ENCODE measurements at places on chromosomes 12 and 14.

- no peak for DNase-seq
Measured at GRCh38 chr12:51527966-51528365, 63.1 kb upstream of the SCN8A start.

DNA sequence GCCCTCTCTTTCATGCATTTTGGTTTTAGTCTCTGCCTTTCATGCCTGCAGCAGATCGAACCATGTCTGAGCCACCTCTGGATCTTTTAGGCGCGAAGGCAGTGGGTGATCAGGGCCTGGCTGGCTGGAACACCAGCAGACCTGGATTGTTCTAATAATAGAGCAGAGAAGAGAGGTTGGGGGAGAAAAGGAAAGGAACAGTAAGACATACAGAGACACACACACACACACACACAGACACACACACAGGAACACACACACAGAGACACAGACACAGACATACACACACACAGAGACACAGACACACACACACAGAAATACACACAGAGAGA lies 38.2 kb downstream of the SERPINA3 start:
- DNase-seq: no peak

GRCh38 chr14:103516426-103517173 lies 6.0 kb downstream of the CKB start:
- no peak for DNase-seq

GRCh38 chr12:124440841-124441381 lies 126.5 kb downstream of the NCOR2 start:
- no peak for DNase-seq

DNA sequence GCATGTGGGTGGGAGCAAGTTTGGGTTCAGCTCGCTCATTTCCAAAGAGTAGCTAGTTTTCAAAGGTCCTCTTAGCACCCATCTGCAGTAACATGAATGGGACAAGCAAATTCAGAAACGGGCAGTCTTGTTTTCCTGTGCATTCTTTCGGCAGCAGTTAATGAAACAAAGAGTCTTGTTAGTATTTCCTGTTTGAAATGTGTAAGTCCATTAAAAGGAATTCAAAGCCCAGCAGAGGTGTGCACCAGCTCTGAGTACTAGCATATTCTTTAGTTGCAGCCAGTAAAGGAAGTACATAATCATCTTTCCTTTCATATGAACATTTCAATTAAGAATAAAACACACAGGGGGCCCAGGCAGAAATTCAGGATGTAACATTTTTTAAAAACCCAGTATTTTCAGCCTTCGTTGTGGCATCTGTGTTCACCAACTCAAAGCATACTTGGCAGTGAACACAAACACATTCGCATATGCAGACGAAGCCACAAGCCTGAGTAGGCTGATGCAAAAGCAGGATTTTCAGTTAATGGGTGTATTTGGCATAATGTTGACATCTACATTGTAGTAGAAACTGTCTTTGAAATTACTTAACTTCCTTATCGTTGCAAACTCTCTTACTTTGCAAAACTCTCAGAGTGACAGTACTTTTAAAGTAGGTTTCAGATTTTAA lies 570.0 kb upstream of the FLRT2 start:
- DNase-seq: no peak

- DNase-seq: no peak
Measured at GRCh38 chr12:127191129-127191528, 1075.8 kb upstream of the TMEM132C start.

- no peak for DNase-seq
Measured at GRCh38 chr12:53805067-53805466, 53.3 kb upstream of the CISTR start.

GRCh38 chr14:77026930-77027537 lies 1.5 kb downstream of the IRF2BPL start:
- no peak for DNase-seq

DNA sequence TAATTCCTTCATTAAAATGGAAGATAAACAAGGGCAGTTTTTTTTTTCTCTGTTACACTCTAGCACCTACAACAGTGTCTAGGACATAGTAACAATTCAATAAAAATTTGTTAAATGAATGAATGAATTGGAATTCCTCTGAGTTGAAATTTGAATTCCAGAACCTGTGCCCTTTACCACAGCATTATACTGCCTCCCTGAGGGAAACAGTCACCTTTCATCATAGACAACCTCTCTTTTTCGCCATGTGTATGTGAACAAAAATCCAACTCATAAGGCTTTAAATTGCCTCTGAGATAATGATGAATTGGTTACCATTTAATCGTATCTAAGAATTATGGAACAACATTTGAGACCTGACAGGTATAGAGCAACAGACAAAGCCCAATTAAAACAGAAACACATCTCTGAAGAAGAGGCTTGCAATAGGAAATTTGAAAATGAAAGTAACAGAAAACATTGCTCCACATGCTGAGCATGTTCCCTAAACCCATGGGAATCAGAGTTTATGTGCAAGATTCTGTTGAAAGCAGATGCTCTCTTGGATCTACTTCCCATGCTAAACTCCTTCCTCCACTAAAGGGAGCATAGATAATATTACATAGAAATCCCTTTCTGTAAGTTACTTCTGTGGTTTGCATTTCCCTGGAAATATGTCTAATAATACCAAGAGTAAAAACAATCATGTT lies 657.8 kb downstream of the GALC start:
- no peak for DNase-seq

DNA sequence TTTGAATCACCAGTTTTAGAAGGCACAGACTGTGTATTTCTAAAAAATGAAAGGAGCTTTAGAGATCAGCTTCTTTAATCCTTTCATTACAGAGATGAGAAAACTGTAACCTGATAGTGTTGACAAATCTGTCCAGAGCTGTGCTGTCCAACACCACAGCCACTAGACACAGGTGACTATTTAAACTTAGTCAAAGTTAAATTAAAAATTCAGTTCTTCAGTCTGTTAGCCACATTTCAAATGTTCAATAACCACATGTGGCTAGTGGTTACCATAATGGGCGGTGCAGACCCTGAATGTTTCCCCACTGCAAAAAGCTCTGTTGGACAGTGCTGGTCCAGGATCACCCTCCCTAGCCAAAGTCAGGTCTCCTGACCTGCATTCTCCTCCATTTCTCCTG lies 21.6 kb downstream of the DAD1 start:
- no peak for DNase-seq

GRCh38 chr14:71031000-71031399 lies 123.7 kb downstream of the PCNX1 start:
- no peak for DNase-seq

- no peak for DNase-seq
Measured at GRCh38 chr12:38956337-38956736, 50.9 kb upstream of the CPNE8 start.

DNA sequence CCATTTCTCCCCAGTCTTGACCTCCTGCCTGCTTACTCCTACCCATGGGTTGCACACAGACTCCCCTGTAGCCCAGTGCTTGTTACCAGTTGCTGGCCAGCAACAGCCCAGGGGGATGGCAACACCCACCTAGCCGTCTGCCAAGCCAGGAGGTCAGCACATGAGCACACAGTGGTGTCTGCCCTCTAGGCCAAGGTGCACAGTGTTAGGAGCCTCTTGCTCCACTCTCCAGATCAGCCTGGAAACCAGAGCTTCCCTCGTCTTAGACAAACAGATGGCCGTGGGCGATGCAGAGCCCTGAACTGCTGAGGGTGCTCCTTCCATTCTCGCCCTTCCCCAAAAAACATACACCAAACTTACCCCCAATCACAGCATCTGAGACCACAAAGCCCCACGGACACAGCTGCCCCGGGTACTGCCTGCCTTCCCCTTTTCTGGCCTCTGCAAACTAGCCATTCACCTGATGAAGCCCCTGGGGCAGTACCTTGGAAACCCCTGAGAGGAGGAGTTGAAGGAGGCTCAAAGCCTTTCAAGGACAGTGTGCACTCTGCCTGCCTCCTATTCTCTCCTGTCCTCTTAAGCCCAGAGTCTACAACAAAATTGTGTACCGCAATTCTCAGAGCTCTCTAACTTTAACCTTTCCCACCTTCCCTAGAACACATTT lies 1.0 kb upstream of the GPD1 start:
- DNase-seq: no peak

- DNase-seq: no peak
Measured at GRCh38 chr14:77556946-77557345, 58.3 kb upstream of the ISM2 start.

DNA sequence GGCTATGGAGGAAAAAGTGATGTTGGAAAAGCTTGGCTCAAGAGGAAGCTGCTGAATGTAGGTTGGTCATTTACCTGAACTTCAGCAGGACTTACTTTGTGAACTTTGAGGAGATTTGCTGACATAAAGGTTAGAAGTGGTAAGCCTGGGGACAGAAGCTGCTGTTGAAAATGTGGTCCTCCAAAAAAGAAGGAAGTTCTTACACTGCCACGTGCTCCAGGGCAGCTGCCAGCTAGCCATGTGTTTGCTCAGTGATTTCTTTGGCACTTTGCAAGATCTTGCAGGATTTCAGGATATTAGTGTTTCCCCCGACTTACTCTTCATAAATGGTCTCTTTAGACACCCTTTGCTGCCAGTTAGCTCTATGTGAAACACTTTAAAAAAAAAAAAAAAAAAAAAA lies 14.8 kb upstream of the DYRK2 start:
- no peak for DNase-seq

GRCh38 chr12:4987076-4988046 lies 56.3 kb upstream of the KCNA5 start:
- no peak for DNase-seq

DNA sequence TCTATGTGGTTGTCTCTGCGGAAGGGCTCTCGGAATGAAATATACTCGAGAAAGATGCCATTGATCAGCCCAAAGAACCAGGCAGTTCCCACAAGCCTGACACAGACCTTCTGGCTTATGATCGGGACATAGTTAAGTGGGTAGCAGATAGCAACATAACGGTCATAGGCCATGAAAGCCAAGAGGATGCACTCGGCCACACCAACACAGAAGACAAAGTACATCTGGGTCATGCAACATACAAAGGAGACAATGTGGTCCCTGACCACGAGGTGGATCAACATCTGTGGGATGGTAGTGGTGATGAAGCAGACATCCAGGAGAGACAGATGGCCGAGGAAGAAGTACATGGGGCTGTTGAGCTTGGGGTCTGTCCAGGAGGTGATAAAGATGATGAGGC lies 326 bp downstream of the OR10AD1 start:
- no peak for DNase-seq

Data from stimulated activated CD4-positive, alpha-beta T cell treated with anti-CD3 and anti-CD28 coated beads, Interleukin-15, amount 100 ng/mL, for 1 hour (primary cell).